ENCODE measurements at places on chromosomes 7 and 10.
A peak's percentile ranks its signal among the peaks of the same experiment; 100 is the strongest.

GRCh38 chr10:108434559-108435252 lies 1270.2 kb upstream of the SORCS1 start:
- no peak for DNase-seq

DNA sequence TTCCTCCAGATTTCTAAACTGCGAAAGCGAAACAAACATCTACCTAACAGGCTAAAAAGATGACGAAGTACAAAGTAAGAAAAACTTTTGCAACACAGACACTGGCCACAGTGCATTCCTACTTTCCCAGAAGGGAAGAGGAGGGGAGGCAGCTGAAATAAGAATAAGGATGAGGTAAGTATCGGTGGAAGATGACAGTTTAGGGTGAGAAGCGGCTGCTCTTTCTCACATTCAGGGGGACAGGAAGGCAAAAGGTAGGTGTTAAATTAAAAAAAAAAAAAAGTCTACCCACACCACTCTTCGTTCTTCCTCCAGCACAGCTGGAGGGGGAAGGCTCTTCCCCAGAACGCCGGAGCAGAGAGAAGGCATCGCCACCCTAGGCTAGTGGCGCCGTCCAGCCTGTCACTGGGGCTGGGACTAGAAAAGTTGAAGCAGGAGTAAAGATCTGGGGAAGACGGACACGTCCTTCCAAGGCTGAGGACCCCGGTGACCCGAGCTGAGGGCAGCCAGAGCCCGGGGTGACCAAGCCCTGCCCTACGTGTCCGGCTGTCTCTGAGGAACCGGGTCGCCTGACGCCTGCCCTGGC lies 846 bp downstream of the DNAJC1 start:
- no peak for DNase-seq

DNA sequence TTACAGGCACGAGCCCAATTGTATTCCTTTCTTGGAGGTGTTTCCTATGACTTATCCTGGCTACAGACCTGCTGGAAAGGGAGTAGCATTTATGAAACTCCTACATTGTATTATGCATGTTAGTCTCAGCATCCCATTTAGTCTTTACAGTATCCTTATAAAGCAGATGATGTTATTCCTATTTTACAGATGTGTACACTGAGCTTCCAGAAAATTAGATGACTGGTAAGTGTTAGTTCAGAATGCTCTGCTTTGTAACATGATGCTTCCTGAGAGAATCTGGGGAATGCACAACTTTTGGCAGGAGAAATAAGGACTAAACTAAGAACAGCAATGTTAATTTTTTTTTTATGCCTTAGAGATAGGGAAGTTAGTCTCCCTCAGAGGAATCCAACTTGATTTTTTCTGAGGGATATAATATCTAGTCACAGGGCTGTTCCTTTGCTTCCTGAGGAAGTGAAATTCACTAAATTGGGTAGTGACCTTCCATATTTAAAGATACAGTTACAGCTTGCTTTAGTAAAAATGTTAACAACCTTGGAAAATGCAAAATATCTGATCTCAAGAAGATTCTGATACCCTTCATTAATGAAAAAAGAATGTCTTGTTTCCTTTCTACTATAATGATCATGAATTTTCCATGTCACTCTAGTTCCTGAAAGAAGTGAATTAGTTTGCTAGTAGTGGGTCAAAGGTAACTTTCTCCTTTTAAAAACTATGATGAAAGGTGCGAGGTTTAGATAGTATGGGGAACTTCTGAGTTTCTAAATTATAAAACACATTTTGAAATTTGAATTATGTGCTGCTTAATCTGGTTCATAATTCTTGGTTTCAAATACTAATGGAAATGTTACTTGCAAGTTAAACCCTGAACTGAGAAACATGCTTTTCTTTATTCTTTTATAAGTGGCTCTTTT lies 194.0 kb upstream of the PRPS1L1 start:
- no peak for DNase-seq

GRCh38 chr10:120735315-120735714 lies 115.8 kb upstream of the WDR11 start:
- no peak for DNase-seq

DNA sequence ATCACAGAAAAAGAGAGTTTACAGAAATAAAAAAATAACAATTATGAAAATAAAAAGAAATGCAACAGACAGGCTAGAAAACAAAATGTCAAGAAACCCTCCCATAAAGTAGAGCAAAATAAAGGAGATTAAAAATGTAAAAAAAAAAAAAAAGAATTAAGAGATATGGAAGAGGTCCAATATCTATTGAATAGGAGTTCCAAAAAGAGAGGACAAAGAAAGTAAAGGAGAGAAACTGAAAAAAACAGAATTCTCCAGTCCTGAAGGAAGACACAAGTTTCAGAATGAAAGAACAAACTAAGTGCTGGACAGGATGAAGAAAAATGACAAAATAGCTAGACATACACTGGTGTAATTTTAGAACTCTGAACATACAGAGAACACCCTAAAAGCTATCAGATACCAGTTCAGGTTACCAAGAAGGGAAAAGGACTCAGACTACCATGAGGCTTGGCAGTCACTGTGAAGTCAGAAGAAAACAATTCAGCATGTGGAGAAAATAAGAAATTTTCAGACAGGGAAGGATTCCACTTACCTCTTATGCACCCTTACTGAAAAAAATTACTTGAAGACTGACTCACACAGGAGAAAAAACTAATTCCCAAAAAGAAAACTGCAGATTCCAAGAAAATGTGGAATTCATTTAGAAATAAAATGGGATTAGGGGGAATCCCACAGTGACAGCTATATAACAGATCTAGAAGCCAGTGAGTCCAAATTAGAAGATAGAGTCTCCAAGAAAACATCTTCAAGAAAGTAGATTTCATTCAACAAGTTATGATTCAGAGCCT lies 40.4 kb upstream of the ABLIM1 start:
- no peak for DNase-seq

DNA sequence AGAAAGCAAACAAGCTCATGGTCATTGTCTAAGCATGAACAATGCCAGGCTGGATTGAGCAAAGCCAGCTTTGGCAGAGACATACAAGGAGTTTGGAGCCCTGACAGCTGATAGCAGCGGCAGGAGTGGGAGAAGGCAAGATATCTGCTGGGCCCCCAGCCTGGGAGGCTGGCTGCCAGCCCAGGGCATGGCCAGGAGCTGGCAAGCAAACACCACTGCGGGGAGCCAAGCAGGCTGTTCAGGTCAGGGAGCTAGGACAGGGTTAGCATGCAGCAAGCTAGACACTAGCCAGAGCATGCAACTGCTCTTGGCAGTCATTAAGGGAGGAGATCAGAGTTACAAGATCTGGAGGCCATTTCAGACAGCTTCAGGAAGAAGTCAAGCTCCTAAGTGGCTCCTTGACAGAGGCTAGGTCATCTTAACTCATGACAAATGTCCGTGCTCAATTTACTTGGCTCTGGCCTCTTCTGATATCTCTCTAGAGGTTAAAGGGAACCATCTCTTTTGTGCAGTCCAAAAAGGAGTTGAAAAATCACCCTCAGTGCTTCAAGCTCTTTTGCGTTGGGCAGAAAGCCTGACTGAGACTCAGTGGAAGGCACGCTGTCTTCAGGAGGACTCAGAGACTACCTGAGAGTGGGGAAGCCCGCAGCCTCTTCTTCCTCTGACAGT lies 436.8 kb upstream of the C7orf33 start:
- DNase-seq: no peak

DNA sequence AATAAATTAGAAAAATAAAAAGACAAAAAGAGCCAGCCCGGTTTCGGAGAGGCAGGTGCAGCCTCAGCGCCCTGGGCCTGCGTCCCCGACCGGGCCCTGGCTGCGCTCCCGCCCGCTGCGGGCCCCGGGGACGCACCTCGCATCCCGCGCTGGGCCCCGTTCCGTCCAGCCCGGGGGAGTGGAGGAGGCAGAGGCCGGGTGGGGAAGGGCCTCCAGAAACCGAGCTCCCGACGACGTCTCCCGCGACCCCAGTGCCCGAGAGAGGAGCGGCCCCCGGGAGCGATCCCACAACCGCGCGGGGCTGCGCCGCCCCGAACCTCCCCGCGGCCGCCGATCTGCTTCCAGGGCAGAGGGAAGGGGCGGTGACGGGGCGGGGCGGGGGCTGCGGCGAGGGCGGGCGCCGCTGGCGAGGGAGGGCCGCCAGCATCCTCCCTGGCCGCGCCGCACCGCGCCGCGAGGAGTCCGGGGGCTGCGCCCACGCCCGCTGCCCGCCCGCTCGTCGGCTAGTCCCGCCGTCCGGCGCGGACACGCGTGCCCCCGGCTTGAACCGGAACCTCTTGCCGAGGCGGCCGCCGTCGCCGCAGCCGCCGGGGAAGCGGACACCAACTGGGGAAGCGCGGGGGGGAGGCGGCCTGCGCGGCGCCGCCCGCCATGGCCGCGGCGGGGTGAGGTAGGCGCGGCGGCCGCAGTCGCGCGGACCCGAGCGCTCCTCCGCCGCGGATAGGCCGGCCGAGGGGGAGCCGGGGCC lies at the start of gene CCNY:
Gene CCNY, plus strand, starts transcription at position 426 of the 748 bp plus-strand sequence. CDS start 545 bp downstream, outside the sequence.
- peak; percentile 24 for DNase-seq

GRCh38 chr10:99279626-99280111 lies 44.0 kb upstream of the HPSE2 start:
- DNase-seq: no peak

- DNase-seq: no peak
Measured at GRCh38 chr7:151705636-151706276, 171.2 kb downstream of the PRKAG2 start.

- no peak for DNase-seq
Measured at GRCh38 chr10:119116326-119116951, 12.5 kb downstream of the DENND10 start.

GRCh38 chr7:92058040-92058439 lies 76.2 kb downstream of the CYP51A1 start:
- DNase-seq: no peak

DNA sequence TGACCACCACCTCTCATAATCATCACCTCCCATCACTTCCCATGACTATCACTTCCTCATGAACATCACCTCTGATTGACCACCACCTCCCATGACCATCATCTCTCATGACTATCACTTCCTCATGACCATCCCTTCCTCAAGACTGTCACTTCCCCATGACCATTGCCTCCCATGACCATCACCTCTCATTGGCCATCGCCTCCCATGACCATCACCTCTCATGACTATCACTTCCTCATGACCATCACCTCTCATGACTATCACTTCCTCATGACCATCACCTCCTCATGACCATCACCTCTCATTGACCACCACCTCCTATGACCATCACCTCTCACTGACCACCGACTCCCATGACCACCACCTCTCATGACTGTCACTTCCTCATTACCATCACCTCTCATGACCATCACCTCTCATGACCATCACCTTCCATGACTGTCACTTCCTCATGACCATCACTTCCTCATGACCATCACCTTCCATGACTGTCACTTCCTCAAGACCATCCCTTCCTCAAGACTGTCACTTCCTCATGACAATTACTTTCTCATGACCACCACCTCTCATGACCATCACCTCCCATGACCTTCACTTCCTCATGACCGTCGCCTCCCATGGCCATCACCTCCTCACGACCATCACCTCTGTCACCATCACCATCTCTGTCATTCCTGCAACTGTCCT lies 51.6 kb downstream of the PDGFA start:
- DNase-seq: no peak

DNA sequence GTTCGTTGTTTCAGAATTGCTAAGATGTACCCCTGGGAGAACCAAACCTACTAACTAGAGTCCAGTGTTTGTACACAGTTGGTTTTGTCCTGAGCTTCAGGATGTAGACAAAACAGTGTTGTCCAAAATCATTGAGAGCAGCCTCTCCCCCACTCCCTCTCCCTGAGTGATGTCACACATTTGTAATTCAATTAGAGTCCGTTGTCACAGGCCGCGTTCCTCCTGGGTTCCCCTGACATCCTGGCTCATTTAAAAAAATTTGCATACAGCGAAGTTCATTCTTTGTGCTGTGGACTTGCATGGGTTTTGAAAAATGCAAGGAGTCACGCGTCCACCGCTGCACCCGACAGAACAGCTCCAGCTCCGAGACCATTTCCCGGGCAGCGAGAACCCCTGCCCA lies 10.3 kb downstream of the GRIFIN start:
- no peak for DNase-seq

- no peak for DNase-seq
Measured at GRCh38 chr7:1234881-1235500, 2.3 kb downstream of the UNCX start.

GRCh38 chr10:13450069-13450468 lies 78.7 kb downstream of the BEND7 start:
- DNase-seq: no peak

DNA sequence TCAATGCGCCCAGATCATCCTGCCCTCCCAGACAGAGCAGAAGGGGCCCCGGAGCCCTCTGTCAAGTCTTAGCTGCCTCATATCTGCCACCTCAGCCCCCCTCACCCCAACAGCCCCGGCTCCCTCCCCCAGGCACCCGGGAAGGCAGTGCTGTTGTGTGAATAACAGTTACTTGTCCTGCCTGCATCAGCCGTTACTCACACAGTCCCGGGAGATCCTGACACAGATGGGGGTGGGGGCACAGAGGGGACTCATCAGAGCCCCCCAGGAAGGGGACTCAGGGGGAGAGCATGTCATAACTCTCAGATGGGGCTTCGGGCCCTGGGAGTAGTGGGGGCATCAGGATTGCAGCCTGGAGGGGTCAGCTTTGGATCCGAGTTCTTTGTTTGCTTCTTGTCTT lies 12.4 kb upstream of the SERPINE1 start:
- no peak for DNase-seq

DNA sequence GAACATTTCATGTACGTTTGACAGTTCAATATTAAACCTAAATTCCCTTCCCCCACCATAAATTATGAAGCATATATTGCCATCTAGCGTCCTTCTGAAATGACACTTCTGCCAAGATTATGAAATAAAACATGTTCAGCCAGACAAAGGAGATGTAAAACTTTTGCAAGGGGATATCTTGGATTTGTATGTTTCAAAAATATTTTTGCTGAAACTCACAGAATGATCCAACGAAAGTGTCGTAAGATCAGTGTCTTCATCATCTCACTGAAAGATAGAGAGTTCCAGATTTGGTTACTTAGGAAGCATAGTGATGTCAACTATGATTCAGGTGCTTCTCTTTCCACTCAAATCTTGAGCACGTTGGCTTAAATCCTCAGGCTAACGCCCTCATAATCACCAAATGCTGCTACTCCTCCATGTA lies 904.3 kb downstream of the XPNPEP1 start:
- DNase-seq: no peak

- no peak for DNase-seq
Measured at GRCh38 chr7:32569388-32570289, 74.3 kb downstream of the AVL9 start.

DNA sequence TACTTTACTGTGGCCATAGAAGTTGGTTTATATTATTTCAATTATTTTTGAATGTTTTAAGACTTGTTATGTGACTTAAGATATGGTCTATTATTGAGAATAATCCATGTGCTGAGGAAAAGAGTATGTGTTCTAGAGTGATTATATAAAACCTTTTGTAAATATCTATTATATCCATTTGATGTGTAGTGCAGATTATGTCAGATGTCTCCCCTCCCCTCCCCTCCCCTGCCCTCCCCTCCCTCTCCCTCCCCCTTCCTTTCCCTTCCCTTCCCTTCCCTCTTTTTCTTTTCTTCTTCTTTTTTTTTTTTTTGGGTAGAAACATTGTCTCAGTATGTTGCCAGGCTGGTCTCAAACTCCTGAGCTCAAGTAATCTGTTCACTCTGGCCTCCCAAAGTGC lies 8.3 kb upstream of the CYP2C8 start:
- no peak for DNase-seq

GRCh38 chr10:5445006-5445405 lies 32.6 kb downstream of the NET1 start:
- DNase-seq: no peak

GRCh38 chr10:70619271-70620019 lies 16.9 kb upstream of the PRF1 start:
- no peak for DNase-seq

All from stimulated activated CD4-positive, alpha-beta T cell treated with anti-CD3 and anti-CD28 coated beads, Interleukin-1b, Interleukin-23, amount 100 ng/mL, for 1 hour (primary cell).